Upper lobe of left lung (tissue), 6 donors: ENCODE measurements at places on chromosomes 16 and 17. TPM values are rescaled to one million over a fixed set of nuclear protein-coding genes. Genes with fewer than 3 reads are reported as not detected.

Gene ITGAX
- total RNA-seq = 24.0 TPM

Gene KIF1C
- total RNA-seq = 137 TPM

Gene TBC1D26
- total RNA-seq = not detected

Gene STX1B
- 0.44 TPM for total RNA-seq

Gene MEFV
- total RNA-seq = 12.8 TPM

Gene PYY
- not detected for total RNA-seq

Gene KRT222
- total RNA-seq = not detected

Gene HS3ST3B1
- total RNA-seq = 2.7 TPM

Gene HOXB8
- total RNA-seq = not detected

Gene MT1M
- total RNA-seq = 8.4 TPM
